GM12891 (cell line): ENCODE measurements at places on chromosomes 16 and 17.

DNA sequence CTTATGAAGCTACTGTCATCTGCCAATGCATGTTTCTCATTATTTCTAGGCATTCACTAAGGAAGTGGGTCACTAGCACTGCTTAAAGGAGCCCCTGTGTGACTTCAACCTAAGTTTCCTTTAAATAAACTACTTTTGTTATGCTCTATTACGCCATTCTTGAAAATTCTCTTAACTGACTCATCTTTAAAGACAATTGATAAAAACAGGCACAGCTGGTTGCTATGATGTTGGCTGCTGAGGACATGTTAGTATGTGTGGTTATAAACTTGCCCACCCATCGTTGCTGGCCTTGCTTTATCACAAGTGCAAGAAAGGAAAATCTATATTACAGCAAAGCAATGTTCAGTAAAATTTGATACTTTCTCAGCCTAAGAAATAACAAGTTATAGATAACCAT lies 75.8 kb upstream of the CNTNAP4 start:
- no peak for DNase-seq

DNA sequence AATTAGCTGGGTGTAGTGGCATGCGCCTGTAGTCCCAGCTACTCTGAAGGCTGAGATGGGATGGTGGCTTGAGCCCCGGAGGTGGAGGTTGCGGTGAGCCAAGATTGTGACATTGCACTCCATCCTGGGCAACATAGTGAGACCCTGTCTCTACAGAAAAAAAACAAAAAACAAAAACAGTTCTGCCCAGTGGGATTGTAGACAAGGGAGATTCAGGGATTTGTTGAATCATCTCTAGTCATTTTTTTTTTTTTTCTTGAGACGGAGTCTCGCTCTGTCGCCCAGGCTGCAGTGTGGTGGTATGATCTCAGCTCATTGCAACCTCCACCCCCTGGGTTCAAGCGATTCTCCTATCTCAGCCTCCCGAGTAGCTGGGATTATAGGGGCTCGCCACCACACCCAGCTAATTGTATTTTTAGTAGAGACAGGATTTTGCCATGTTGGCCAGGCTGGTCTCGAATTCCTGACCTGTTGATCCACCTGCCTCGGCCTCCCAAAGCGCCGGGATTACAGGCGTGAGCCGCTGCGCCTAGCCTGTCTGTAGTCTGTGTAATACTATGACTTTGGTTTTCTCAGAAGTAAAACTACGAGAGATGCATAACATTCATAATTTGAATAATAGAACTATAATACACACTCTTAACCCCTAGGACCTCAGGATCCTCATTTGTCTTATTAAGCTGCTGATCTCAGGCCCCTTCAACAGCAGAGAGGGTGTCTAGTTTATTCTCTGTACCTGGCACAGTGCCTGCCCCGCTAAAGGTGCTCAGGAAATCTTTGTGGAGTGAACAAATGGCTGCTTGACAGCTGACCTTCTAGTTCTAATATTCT lies 1.4 kb downstream of the TEN1 start:
- no peak for DNase-seq

DNA sequence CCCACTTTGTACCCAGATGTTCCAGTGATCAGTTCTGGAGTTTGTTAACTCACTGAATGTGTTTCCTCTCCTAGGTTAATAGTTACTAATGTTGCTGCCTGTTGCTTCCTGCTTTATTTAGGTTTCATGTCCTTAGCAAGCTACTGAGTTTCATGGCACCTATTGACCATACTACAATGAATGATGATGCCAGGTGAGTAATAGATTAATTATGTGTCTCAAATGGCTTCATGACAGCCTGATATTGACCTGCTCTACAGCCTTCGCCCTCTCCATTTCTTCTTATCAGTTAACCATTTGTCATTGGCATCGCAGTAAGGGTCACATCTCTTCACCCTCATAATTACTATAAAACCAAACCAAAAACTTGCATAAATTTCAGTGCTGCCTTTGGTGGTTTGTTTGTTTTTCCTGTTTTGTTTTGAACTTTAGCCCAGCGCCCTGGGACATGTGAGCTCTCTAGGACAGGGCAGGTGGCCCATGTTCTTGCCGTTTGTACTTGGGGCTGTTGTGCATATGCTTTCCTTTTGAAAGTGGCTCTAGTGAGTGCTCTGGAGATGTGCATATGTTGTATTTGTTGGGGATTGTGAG lies 82.8 kb downstream of the AATF start:
- no peak for DNase-seq

DNA sequence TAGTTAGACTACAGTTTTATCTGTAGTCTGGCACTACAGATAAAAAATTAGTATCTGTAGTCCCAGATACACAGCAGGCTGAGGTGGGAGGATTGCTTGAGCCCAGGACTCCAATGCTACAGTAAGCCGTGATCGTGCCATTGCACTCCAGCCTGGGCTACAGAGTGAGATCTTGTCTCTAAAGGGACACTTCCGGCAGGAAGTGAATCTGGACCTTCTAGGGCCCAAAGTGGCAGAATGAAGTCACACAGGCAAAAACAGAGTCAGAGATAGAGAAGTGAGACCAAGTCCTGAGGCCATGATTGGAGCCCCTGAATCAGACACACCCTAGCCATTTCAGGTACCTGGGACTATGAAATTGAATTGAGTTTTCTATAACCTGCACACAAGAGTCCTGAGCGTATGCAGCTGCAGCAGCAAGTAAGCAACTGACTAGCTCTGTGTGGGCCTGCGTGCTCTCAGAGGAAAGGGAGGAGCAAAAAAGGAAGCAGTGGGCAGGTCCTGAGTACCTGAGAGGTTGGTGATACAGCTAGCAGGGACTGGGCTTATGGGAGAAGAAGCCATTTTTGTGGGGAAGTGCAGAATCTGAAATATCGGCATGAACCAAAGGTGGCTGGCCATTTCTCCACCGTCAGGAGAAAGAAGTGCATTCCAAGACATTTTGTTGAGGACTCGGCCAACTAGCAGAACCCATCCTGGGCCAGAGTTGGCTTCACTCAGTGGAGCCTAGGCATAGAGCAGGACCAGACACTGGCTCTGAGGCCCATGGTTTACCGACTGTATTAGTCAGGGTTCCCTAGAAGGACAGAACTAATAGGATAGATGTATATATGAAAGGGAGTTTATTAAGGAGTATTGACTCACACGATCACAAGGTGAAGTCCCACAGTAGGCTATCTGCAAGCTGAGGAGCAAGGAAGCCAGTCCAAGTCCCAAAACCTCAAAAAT lies 27.2 kb upstream of the BRD7 start:
- DNase-seq: no peak

DNA sequence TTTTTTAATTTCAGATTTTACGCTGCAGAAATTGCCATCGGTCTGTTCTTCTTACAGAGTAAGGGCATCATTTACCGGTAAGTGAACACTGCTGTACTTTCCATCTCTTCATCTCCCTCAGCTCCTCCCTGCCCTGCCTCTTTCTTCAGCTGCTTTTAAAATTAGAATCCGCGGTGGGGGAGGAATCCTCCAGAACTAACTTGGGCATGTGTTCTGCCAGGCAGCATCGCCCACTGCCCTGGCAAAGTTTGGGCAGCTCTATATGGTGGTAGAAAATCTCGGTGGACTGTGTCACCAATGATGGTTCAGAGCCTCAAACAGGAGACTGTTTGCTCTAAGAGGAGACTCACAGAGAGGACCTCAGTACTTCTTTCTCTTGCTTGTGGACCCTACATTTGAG lies 81.6 kb upstream of the CACNG3 start:
- DNase-seq: no peak
